ENCODE measurements at places on chromosomes 13 and 19.

- DNase-seq, result no peak
Observed at GRCh38 chr13:31818236-31818635, 78.9 kb downstream of the RXFP2 start.

DNA sequence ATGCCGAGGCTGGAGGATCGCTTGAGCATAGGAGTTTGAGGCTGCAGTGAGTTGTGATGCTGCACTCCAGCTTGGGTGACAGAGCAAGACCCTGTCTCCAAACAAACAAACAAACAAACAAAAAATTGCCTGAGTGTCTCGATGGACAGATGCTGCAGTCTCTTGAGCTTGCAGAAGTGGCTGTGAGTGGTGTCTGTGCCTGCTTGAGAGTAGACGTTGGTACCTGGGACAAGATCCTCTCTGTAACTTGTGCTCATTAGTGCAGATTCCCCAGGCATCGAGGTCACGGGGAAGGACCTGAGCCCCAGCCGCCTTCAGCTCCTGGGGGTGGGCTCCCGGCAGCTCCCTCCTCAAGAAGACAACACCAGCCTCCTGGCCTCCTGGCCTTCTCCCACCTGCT lies 8.6 kb upstream of the C5AR2 start:
- no peak for DNase-seq

DNA sequence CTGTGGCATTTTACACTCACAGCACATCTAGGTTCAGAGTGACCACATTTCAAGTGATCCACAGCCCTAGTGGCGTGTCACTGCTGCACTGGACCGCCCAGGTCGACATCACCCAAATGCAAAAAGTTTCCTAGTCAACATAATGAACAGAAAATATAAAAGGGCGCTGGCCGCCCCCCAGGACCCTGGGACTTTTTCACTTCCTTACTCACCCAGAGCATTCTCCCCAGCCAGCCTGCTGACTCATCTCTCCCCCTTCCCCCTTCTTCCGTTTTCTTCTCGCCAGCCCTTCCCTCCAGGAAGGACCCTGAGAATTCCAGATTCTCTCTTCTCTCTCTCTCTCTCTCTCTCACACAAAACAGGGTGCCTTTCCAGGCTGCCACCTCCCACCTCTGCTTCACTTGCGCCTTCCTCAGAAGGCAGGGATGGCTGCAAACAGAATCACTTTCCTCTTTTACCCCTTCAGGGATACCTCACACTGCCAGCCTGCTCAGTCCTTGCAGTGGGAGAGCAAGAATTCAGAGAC lies 21.0 kb upstream of the GRWD1 start:
- peak; percentile 55 for DNase-seq

DNA sequence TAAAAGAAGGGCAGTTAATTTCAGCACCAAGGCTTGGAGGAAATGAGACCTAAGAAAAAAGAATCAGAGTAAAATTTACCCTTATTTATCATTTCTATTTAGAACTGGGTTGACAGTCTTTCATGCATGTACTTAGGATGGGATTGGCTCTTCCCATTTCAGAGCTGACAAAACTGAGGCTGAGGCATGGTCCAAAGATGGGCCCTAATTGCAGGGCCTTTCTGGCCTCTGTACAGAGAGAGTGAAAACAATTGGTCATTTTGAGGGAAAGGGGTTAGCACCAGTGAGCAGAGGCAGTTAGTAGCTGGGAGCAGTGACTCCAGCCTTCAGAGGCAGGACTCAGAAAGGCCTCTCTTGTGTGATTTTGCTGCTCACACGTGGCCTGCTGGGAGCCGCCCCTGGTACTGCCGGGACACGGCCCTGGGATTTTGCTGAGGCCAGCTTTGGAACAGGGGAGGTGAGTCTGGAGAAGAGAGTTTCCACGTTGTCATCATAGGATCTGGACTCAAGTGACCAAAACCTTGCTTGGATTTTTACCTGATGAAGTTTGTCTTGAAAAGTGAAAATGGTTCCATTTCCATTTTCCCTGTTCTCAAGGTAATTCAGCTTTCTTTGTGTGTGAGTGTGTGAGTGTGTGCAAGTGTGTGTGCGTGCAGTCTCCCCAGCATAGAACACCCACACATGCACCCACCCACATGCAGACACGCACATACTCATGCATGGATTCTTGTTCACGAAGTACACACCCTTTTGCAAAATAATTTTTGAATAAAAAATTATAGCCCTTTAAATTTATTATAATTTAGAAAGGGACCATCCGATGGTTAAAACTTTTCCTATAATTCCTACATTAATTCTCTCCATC lies at the start of gene ZNF536:
Gene ZNF536 (plus strand): TSS at position 425 of the 865 bp plus-strand sequence. CDS start 71,179 bp downstream, outside the sequence.
- no peak for DNase-seq

GRCh38 chr13:46553521-46553885 lies 533 bp downstream of the LRCH1 start:
- DNase-seq, result no peak

- DNase-seq, result no peak
Observed at GRCh38 chr13:31452525-31452924, 252.8 kb downstream of the B3GLCT start.

DNA sequence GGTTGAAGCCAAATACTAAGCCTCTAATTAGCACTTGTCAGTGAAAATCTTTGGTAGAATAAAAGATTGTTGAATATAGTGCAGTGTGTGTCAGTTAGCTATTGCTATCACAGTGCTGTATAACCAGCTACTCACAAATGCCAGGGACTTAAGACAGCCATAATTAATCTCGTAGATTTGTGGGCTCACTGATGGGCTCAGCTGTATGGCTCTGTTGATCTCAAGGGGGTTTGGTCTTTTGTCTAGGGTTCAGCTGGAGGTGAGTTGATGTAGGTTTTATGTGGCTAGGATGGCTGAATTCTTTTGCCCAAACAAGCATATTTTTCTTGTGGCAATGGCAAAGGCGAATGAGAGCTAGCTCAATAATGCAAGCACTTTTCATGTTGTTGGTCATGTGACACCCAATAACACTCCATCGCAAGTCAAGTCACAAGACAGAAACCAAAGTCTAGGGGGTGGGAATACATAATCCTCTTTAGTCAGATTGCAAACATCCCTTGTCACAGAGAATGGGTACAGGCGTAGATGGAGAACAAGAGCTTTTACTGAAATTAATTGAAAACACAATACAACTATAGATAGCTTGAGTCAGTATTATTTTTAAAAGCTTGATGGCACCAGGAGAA lies 121.7 kb upstream of the EDNRB start:
- no peak for DNase-seq

- no peak for DNase-seq
Observed at GRCh38 chr19:7773841-7774240, 10.8 kb downstream of the CLEC4M start.

GRCh38 chr13:111564606-111565005 lies 244.2 kb downstream of the TEX29 start:
- DNase-seq, result no peak

DNA sequence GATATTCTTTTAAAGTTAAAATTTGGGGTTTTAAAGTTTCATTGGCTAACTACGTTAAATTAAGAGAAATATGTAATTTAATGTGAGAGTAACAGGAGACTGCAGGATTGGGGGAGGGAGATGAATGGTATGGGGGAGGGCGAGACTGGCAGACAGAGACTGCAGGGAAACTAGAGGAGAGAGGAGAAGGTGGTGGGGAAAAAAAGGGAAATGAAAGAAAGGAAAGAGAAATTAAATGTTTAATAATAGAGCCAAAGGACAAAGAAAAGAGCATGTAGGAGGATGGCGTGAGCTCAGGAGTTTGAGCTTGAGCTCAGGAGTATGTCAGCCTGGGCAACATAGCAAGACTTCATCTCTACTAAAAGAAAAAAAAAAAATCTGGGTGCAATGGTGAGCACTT lies 115.9 kb downstream of the RFC3 start:
- DNase-seq, result no peak

GRCh38 chr19:33878910-33879810 lies 82.5 kb downstream of the KCTD15 start:
- no peak for DNase-seq

DNA sequence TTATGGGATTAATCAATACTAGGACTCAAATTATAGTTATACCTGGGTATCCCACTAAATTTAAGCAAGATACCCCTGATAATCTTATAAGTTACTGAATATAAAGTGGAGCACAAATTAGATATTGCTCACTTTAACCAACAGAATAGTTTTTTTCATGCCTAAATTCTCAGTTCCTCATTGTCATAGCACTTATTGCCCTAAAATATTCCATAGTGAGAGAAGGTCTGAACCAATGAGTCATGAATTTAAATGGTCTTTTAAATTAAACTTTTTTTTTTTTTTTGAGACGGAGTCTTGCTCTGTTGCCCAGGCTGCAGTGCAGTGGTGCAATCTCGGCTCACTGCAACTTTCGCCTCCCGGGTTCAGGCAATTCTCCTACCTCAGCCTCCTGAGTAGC lies 42.4 kb downstream of the ZNF136 start:
- no peak for DNase-seq

DNA sequence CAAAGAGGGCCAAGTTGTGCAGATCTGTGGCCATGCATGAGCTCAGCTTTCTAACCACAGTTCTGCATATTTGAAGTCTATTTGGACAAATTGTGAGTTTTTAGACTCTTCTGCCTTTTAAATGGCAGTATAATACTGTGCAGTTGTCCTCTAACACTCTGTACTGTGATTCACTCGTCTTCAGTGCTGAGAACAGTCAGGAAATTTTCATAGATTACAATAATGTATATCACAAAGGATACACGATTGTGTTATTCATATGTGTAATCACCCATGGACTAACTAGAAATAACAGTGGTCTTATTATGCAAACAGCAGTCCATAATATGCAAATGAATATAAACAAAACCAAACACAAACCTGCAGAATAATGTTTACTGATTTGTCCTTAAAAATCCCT lies 259.1 kb downstream of the PCDH9 start:
- DNase-seq, result no peak

- DNase-seq, result no peak
Observed at GRCh38 chr19:5838353-5839064, 993 bp downstream of the FUT6 start.

- DNase-seq, result no peak
Observed at GRCh38 chr19:45884682-45885555, 1.0 kb downstream of the IRF2BP1 start.
